ENCODE measurements at places on chromosomes 7 and 10. TPM values are rescaled to one million over a fixed set of nuclear protein-coding genes. Genes with fewer than 3 reads are reported as not detected.

- DNase-seq = peak; percentile 62
- no peak overlapping the region for H3K4me3 ChIP-seq
- H3K27ac ChIP-seq = peak overlapping the region; percentile 63
Observed at GRCh38 chr7:139725077-139725476, 52.7 kb downstream of the HIPK2 start.

DNA sequence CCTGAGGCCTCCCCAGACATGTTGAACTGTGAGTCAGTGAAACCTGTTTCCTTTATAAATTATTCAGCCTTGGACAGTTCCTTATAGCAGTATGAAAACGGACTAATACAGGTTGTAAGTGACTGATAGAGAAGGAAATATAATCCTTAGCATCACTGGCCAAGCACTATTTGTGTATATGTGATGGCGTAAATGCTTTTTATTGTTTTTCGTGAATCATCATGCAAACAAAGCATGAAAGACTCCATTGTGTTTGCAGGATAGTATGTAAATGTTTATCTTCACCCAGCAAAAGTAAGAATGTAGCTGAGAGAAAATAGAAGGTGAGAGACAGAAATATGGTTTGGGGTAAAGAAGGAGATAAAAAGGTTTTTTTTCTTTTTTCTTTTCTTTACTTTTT, 92.5 kb upstream of the LRGUK start:
- H3K36me3 ChIP-seq = no peaks in the 10 kb centered on the region
- H3K27me3 ChIP-seq = no peaks in the 10 kb centered on the region
- no peak overlapping the region for H3K4me3 ChIP-seq
- H3K27ac ChIP-seq = peak overlapping the region; percentile 95
- DNase-seq = peak; percentile 84

GRCh38 chr7:25116621-25117020, 8.4 kb downstream of the CYCS start:
- H3K4me1 ChIP-seq = no peaks in the 10 kb centered on the region
- H3K27ac ChIP-seq = no peak overlapping the region
- no peak overlapping the region for H3K4me3 ChIP-seq
- no peaks in the 10 kb centered on the region for H3K27me3 ChIP-seq
- no peak for DNase-seq
- H3K36me3 ChIP-seq = peaks cover 27% of the 10 kb centered on the region

- H3K27ac ChIP-seq = no peak overlapping the region
- H3K4me3 ChIP-seq = no peak overlapping the region
Observed at GRCh38 chr10:79026341-79026761, 42.4 kb upstream of the ZMIZ1 start.

DNA sequence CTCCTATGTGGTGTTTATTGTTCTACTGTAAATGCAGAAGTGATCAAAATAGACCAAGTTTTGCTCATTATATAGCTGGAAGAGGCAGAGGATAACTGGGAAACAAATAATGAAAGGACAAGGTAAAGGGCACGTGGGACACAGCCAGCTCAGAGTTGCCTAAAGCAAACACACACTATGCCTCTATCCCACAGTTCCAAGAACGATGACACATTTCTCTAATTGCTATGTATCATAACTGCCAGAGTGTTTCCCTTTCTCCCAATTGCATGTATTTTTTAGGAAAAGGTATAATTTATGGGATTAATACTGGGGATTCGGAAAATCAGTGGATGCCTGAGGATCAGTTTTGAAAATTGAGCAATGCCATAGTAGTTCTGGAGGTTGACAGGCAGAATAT, 49.0 kb downstream of the CCDC71L start:
- H3K36me3 ChIP-seq = no peaks in the 10 kb centered on the region
- peak overlapping the region; percentile 5 for H3K27ac ChIP-seq
- DNase-seq = peak; percentile 57
- H3K4me3 ChIP-seq = no peak overlapping the region

- no peak for DNase-seq
- no peaks in the 10 kb centered on the region for H3K27me3 ChIP-seq
- peaks cover 32% of the 10 kb centered on the region for H3K4me1 ChIP-seq
- 0 out of 2 replicates have a peak, but pooled peaks cover 3% of the 10 kb centered on the region for H3K36me3 ChIP-seq
- H3K4me3 ChIP-seq = no peak overlapping the region
- peak overlapping the region; percentile 82 for H3K27ac ChIP-seq
Observed at GRCh38 chr7:77308792-77309191, 107.4 kb downstream of the GSAP start.

GRCh38 chr7:93029056-93029455, 88.7 kb downstream of the SAMD9 start:
- no peaks in the 10 kb centered on the region for H3K4me1 ChIP-seq
- no peak overlapping the region for H3K4me3 ChIP-seq
- H3K36me3 ChIP-seq = no peaks in the 10 kb centered on the region
- no peaks in the 10 kb centered on the region for H3K27me3 ChIP-seq
- H3K27ac ChIP-seq = no peak overlapping the region

GRCh38 chr7:33107136-33108066, 1.8 kb downstream of the RP9 start:
- H3K4me1 ChIP-seq = peaks cover 20% of the 10 kb centered on the region
- H3K36me3 ChIP-seq = peaks cover 7% of the 10 kb centered on the region
- H3K4me3 ChIP-seq = peak overlapping the region; percentile 99
- no peaks in the 10 kb centered on the region for H3K27me3 ChIP-seq
- H3K27ac ChIP-seq = no peak overlapping the region

DNA sequence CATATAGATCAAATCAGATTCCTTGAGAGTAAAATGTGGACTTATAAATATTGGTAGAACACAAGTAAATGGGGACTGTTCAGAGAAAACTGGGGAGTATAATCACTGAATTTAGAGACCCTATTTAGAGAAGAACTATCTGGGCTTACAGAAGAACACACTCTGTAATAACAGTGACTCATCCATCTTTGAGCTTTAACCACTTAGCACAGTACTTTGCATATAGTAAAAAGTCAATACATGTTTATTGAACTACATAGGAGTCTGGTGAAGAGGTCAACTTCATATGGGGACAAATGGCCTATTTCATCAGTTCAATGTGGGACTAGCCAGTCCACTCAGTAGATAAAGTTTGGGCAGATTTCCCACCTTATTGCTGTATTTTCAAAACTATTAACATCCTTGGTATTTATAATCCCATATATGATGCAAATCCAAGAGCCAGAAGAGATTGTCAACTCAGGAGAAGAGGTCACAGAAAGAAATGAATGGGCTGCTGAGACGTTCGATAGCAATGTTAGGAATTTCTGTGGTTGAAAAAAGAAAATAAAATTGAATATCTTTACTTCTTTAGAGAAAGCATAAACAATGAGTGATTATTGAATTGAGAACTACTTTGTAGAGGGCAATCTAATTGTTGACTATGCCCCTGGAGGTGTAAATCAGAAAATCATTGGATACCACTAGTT, 119.3 kb upstream of the CACNA2D1 start:
- no peaks in the 10 kb centered on the region for H3K36me3 ChIP-seq
- H3K27me3 ChIP-seq = peaks cover 22% of the 10 kb centered on the region
- H3K27ac ChIP-seq = no peak overlapping the region
- DNase-seq = no peak

DNA sequence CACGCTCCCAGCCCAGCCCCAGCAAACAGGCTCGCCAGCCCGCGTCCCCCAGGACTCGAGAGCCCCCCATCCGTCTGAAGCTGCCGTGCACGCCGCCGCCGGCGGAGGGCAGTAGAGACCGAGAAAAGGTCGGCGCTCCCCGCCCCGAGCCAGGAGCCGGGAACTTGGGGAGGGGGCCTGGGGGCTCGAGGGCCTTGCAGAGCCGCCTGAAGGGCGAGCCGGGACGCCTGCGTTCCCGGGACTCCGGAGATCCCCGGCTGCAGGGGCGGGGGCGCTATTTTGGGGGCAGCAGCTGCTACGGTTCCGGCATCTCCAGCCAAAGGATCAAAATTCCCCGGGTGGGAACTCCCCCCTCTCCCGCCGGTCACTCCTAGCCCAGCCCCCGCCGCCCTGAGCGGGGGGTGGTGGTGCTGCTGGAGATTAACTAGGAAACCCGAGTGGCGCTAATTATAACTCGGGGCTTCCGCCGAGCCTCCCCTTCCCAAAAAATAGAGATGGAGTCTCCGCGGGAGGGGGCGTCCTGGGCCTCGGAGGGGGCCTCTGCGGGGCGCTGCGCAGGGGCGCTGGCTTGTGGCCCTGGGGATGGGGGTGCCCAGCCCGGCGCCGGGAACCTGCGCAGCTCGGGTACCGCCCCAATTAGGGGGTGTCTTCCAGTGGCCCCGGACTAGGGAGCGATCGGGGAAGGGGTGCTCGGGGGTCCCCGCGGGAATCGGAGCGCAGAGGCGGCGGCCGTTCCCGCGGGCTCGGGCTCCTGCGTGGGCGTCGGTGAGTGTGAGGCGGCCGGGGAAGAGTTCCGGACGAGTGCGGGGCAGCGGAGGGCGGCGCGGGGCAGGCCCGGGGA, 608 bp downstream of the ACHE start:
- peak; percentile 38 for DNase-seq
- peaks cover 22% of the 10 kb centered on the region for H3K4me1 ChIP-seq
- H3K36me3 ChIP-seq = no peaks in the 10 kb centered on the region
- H3K27ac ChIP-seq = no peak overlapping the region
- H3K4me3 ChIP-seq = peak overlapping the region; percentile 63

Gene ANLN
- 111 TPM for total RNA-seq

Gene PNLIPRP1
- total RNA-seq = not detected

Gene MALSU1
- total RNA-seq = 306 TPM

Gene C10orf105
- not detected for total RNA-seq

Data from PC-3 (cell line).